Ovary (tissue), 10 donors: ENCODE measurements at places on chromosomes 11 and 22.
A peak's percentile ranks its signal among the peaks of the same experiment; 100 is the strongest.

DNA sequence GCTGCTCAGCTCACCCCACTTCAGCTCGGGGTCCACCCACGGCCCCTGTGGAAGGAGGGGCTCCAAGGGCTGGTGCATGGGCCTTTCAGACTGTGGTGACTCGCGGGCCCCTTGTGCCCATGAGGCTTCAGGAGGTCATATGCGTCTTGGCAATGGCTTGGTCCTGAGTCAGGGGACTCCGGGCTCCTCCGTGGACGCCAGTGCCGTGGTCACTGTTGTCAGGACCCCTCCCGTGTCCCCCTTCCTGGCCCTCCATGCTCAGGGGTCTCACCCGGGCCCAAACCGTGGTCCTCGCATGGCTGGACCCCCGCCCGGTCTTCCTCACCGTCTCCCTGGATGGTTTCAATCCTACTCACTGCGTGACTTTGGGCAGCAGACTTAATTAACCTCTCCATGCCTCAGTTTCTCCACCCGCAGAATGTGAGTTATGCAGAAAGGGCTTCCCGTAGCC is 436.4 kb downstream of the TBC1D22A start:
- DNase-seq = peak; percentile 37

GRCh38 chr11:120882175-120882574 is 141.7 kb upstream of the TBCEL start:
- no peak for DNase-seq

DNA sequence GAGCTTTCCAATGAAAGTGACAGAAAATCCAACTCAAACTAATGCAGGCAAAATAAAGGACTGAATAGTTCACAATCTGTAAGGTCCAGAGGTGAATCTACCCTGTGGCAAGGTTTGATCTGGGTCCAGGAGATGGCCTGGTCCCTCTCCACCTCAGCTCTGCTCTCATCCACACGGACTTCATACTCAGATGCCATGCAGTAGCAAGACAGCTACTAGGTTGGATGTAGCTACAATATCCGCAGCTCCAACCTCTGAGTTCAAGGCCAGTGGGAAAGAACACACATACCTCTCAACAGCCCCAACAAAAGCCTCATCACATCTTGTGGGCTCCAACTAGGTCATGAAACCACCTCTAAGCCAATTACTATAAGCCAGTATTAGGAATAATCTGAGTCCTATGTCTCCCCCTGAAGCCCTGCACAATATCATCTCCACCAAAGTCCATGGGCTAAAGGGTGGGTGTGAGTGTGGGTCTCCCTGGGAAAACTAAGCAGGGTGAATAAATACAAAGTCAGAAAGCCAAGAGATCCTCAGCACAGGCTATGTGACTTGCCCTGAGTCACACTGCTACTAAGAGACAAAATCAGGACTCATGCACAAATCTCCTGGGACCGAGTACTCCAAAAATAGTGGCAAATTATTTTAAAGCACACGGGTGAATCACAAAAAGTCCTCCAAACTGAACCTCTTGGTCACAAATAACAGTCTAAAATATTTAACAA is 78.8 kb downstream of the LARGE1 start:
- DNase-seq = no peak

- no peak for DNase-seq
Observed at GRCh38 chr11:32391956-32392553, 43.3 kb downstream of the WT1 start.

DNA sequence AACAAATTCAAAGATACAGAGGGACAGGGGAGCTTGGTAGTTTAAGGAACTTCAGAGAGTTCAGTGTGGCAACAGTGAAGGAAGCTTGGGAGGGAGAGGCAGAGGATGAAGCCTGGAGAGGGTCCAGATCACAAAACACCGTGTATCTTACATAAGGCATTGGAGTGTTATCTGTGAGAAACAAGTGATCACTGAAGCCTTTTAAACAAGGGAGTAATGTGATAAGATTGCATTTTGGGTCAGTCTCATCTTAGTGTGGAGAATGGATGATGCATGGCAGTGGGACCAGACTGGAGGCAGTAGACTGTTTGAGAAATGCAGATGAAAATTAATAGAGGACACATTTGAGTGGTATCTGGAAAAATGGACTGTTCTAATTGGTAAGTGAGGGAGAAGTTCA is 79.4 kb downstream of the EXT2 start:
- DNase-seq = no peak

- no peak for DNase-seq
Observed at GRCh38 chr11:10208131-10208575, 85.9 kb downstream of the SBF2 start.

DNA sequence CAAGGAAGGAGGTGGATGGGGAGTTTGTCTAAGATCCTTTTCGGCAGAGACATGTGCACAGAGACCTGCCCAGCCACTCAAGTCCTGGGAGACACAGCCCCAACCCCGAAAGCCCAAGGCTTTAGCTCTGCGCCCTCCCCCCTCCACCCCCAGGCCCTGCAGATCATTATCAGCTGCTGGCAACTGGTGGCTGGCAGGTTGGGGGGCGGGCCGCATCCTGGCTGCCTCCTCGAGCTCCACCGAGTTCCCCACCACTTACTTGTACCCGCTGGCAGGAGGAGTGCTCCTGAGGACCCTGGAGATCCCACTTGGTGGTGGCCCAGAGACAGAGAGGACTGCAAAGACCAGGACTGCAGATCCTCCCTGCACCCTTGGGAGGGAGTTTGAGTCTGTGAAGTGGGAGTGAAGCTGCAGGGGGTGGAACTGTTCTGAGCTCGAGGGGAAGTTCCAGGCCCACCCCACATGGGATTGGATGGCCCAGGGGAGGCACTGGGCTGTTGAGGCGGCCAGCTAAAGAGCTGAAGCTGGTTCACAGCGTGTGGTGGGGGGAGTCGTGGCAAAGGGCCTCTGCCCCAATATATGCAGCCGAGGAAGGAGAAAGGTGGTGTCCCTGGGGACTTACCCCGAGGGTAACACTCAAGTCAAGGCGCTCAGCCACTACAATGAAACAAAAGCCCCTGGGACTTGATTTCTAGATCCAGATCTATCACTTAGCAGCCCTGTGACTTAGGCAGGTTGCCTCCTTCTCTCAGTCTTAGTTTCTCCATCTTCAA is 19.9 kb upstream of the CCDC86 start:
- no peak for DNase-seq

DNA sequence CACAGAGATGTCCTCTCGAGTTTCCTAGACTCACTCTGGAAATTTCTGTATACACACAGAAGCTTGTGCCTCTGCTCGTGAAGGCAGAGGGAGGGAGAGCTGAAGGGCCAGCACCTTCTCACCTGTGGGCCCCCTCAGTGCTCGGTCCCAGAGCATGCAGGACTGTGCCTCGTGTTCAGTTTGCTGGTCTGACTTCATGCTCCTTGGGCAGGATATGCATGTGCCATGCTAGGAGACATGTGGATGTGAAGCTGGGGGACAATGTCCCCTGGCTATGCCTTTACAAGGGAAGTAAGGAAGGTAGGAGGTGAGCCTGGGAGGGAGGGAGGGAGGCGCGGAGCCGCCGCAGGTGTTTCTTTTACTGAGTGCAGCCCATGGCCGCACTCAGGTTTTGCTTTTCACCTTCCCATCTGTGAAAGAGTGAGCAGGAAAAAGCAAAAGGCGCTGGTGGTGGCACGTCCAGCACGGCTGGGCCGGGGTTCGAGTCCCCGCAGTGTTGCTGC is 22.6 kb downstream of the NEAT1 start:
- peak; percentile 38 for DNase-seq

DNA sequence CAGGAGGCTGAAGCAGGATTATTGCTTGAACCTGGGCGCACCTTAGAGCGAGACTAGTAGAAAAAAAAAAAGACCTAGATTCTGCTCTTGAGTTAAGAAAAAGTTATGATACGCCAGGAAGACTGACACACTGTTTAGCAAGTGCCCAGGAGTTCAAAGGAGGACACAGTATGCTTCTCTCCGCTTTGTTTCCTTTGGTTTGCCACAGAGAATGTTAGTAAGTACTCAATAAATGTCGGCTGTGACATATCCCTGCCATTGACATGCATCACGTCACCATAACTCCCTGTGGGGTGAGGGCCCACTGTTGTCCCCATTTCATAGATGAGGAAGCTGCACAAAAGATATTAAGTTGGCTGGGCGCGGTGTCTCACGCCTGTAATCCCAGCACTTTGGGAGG is 7.1 kb downstream of the SPTBN2 start:
- DNase-seq = no peak

DNA sequence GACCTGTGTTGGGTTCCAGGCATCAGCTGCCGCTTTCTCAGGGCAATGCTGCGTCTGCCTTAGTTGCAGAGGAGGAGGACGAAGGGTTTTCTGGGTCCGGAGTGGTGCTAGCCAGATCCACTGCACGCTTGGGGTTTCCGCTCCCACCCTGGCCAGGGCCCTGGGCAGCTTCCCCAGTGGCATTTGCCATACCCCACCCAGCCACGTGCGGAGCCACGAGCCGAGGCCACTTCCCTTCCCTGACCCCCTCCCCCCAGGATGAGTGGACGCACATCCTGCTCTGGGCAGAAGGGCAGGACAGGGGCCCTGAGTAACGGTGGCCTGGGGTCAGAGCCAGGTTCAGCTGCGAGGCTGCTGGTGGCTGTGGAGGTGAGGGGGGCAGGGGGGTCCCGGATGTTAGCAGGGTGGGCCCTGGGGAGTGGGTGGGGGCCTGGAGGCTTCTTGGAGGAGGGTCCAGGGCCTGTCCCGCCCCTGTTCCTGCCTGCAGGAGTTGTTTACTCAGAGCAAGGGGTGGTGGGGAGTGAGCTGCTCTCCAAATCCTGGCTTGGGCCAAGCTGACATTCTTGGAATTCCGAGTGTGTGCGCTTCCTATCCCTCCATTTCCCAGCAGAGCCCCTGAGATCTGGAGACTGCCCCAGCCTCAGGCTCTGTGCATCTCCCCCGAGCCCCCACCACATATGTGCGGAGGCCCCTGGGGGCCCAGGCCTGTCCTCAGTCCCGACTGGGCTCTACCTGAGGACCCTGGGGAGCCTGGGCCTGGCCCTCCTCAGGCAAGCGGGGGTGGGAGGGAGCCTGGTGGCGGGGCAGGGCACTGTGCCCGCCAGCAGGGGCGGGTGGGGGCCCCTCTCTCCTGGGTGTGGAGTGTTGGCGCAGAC is 1.4 kb downstream of the TSPAN4 start:
- DNase-seq = peak; percentile 92

DNA sequence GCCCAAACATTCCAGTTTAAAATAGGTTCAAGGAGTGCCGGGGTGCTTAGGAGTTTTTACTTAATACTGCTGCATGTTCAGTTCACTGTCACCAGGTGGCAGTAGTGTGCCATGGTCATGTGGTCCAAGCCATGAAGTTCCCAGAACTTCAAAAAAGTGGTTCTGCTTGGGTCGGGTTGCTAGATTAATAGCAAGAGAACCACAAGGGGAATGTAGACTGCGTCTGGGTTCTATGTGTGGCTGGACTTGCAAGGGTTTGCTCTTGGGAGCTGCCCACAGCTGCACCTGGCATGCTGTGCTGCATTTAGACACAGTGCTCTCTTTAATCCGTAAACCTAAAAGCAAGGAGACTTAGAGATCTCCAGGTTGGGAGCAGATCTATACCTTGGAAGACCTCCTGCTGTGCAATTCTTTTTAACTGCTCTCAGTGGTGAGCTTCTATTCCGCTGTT is 6.5 kb upstream of the SPON1 start:
- peak; percentile 63 for DNase-seq

DNA sequence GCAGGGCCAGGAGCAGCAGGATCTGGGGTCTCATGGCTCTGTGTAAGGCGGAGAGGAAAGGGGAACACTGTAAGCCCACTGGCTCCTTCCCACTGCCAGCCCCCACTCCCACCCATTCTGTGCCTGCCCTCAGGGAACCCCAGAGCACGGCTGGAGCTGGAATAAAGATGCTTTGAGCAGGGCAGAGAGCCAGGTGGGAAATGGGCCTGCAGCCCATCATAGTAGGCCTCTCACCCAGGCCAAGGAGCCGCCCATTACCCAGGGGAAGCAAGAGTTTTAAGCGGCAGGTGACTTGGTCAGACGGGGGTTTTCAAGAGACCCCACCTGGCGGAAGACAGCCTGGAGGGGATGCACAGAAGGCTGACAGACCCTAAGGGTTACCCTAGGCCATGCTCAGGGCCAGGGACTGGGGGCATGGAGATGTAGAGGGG is 4.6 kb downstream of the LRRC32 start:
- DNase-seq = peak; percentile 15

DNA sequence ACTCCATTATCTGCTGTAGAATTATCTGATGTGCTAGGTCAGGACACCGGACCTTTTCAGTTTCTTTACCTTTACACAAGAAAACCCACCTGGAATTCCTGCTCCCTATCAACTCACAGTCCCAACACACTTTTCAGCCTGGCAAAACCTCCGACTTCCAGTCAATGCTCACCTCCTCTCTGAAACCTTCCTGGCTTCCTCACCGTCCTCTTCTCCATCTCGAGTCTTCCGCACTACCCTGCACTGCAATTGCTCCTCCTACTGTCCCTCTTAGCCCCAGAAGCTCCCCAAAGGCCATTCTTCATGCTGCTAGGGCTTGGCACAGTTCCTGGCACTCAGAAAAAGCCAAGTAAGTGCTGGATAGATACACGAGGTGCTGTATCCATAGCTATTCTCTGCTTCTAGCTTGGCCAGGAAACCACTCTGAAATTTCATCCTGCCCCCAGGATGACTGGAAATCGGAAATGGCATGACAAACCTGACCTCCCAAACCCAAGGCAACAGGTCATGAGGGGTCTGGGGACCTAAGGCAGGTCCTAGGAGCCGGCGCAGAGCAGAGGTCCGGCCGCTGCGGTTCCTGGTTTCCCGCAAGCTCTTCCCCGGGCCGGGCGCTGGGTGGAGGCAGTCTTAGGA is 702 bp downstream of the SYN3 start:
- DNase-seq = no peak

- DNase-seq = no peak
Observed at GRCh38 chr11:132336781-132337535, 966.5 kb downstream of the NTM start.

DNA sequence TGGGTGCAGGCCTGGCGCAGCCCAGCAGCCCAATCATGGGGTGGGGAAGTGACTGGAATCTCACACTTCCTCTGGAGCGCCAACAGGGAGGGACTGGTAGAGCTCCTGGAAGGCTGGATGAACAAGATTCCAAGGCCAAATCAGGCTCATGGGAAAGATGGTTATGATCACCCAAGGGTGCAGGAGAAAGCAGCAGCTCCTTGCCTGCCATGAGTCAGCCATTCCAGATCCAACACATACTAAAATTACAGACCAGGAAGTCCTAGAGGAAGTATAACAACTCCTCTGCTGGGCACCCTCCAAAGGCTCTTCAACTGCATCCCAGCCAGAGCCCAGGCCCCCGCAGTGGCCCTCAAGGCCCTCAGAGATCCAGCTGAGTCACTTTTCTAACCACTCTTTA is 427.3 kb downstream of the TENM4 start:
- no peak for DNase-seq

- peak; percentile 26 for DNase-seq
Observed at GRCh38 chr11:30478923-30479322, 107.2 kb downstream of the MPPED2 start.

DNA sequence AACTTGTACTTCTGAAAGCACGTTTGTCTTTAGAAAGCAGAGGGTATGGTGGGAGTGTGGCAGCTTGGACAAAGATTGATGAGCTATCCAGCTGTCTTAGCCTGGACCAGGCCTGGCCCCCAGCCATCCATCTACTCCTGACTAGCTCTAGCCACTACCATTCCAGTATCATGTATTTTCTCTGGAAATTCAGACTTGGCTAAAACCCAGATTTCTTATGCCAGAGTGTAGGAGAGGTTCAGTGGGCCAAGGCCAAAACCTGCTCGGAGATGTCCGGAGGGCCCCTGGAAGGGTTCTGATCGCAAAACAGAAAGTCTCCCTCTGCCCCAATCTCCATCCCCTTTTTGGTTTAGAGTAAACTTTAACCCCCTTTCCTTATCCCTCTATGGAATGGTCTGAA is 24.8 kb upstream of the MTCH2 start:
- peak; percentile 30 for DNase-seq
